Stimulated activated naive CD4-positive, alpha-beta T cell treated with Interleukin-2 at 50 U/mL for 16 hours (primary cell): ENCODE measurements at places on chromosomes 13 and 19.

- DNase-seq = no peak
Measured at GRCh38 chr19:6069268-6069791, 41.0 kb downstream of the RFX2 start.

- no peak for DNase-seq
Measured at GRCh38 chr13:77878190-77878589, 40.4 kb downstream of the EDNRB start.

DNA sequence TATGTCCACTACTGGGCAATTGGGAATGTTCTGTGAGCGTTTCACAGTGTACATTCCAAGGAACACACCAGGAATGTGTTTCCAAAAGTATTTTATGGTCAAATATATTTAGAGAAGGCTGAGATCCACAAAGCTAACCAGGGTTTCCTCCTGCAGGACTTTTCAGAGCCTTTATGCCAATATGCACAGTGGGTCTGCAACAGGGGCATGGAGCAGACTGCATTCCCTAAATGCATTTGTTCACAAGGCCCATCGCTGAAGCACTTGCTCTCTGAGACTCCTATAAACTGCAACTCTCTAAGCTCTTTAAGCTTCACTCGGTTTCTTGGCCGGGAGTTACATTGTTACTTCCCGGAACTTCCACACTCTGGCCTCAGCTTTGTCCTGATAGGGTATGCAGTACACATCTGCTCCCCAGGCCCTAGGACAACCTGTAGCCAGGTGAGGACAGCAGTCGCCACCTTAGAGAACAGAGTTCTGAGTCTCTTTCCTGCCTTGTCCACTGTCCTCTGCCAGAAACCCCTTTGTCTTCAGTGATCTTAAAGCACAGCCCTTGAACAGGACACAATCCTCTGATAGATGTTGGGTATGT is 33.5 kb downstream of the FBN3 start:
- DNase-seq = no peak

- no peak for DNase-seq
Measured at GRCh38 chr13:67827992-67828391, 597.9 kb upstream of the PCDH9 start.

GRCh38 chr19:17564781-17565180 is 9.3 kb downstream of the COLGALT1 start:
- DNase-seq = no peak

GRCh38 chr13:38758277-38758676 is 71.4 kb downstream of the FREM2 start:
- no peak for DNase-seq

DNA sequence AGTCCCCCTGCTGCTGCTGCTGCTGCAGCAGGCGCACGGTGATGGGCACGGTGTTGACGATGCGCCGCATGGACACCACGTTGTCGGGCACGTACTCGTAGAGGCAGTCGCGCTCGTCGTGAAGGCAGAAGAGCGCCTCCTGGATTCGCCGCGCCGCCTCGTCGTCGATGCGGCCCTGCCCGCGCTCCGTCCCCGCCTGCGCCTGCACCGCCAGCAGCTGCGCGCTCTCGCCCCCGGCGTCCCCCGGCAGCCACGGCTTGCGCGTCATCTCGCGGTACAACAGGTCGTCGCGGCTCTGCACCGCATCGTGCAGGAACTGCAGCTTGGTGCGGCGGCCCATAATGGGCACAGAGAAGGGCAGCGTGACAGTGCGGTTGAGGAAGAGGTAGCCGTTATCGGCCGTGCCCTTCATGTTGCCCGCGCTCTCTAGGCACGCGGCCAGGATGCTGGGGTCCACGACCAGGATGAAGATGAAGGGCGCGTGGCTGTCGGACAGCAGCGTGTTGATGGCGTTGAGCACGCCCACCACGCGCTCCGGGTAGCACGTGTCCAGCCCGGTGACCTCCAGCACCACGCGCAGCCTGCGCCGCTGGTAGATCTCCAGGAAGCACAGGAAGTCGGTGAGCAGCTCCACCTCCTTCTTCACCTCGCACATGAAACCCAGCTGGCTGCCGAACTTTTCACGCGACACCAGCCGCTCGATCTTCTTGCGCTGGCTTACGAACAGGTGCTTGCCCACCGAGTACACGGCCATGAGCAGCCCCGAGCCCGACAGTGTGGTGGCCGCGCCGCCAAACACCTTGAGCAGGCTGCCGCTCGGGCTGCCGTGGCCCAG is 8.1 kb downstream of the NKPD1 start:
- DNase-seq = peak; percentile 20

DNA sequence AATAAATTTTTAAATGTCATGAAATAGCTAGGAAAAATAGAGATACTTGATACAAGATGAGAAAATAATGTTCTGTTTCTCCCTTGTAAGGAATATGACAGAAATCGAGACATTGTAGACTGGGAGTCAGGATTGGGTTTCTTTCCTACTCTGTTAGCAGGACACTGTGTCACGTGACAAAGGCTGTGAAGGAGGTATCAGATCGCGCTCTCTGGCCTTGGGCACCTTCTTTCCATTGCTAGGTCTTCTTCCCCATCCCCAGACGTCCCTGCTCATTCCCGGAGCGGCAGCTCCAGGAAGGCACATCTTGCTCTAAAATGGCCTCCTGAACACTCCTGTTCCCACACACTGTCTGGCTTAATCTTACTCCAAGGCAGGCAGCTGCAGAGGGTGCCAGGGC is 133.4 kb downstream of the TM9SF2 start:
- DNase-seq = no peak

GRCh38 chr13:71408416-71408815 is 458.6 kb downstream of the DACH1 start:
- DNase-seq = no peak

- no peak for DNase-seq
Measured at GRCh38 chr13:40527914-40528313, 138.5 kb downstream of the FOXO1 start.

GRCh38 chr19:19805480-19805879 is 16.1 kb downstream of the ZNF506 start:
- DNase-seq = no peak

DNA sequence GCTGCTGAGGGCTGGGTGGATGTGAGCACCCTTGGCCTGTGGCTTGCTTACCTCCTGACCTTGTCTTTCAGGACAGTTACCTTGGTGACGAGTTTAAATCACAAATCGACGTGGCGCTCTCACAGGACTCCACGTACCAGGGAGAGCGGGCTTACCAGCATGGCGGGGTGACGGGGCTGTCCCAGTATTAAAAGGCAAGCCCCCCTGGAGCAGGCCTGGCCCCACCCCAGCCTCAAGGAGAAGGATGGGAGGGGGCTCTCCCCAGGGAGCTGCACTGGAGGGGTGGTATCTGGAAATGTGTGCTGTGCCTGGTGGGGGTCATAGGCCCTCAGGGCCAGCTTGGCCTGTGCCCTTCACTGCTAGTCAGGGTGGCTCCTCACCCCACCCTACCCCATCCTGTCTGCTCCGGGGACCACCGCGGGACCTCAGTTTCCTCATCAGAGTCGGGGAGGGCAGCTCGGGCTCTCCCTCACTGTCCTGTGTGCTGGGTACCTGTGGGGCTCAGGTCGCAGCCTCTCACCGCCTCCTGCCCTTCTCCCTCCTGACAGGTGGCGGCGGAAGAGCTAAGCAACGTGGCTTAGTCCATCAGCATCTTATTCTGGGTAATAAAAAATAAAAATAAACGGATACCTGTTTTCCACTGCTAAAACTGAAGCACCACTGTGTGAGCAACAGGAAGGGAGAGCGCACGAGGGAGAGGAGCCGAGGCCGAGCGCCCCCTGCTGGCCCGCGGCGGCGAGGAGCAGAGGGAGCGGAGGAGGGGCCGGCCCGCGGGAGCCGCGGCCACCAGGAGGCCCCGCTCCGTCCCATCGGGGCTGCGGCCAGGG is 29.8 kb downstream of the CERS1 start:
- peak; percentile 51 for DNase-seq

DNA sequence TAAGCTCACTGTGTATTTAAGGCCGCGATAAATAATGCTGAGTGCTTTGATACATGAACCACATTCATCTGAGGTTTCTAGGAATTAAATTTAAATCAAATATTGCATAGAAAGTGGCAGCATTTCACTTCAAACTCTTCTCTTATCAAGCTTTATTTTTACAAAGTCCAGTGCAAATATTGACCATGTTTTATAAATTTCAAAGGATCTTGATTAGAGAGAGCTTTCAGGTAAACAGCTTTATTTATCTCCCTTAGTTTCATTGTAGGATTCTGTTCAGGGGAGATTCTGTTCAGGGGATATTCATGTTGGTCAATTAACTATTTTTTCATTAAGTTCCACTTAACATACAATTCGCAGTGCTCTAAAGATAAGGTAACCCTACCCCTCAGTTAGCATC is 249.7 kb upstream of the IRS2 start:
- no peak for DNase-seq

- no peak for DNase-seq
Measured at GRCh38 chr13:40533072-40533471, 133.4 kb downstream of the FOXO1 start.

DNA sequence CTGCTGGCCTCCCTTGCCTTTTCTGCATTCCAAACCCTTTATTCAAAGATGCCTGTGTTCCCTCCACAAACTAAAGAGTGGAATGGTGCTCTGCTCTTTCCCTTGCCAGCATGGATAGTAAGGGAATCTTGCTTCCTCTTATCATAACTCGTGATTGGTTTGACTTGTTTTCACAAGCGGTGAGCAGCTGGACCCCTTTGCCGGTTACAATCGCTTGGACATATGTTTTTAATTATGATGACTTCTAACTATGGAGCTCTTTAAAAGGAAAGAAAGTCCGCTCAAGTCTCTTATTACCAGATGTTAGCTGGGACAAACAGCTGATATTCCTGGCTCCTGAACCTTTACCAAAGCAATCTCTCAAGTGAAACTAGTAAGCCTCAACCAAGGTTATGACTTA is 1094.7 kb downstream of the UQCRFS1 start:
- DNase-seq = no peak

DNA sequence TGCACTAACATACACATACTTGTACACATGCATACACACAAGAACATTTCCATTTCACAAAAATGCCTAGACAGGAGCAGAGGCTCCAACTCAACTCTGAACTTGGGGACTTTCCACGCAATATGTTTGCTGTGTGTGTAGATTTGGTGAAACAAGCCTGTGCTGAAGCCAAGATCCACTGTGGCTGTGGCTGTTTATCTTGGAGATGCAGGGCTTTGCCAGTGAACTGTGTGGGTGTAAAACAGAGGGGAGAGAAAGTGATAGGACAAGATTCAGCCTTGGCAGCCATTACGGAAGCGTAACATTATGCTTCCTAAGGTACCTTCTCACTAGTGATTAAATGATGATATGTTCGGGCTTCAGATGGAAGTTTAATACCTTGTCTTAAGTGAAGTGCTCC is 73.2 kb upstream of the MBNL2 start:
- no peak for DNase-seq

GRCh38 chr13:102484329-102484728 is 82.5 kb upstream of the FGF14 start:
- no peak for DNase-seq

DNA sequence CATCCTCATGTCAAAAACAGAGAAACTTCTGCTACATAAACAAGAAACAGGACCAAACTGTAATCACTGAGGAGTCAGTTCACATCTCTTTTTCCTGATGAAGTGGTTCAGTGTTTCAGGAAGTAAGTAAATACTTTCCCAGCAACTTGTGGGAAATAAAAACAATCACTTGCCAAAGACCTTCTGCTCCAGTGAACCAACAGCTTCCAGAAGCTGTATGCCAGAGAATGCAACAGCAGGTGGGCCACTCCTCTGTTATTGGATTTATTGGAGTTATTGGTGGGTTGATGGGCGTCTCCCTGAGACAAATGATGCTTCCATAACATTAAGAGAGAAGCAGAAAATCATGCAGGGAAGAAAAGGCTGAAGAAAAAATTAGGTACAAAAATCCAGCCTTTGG is 9.9 kb downstream of the SLC6A16 start:
- no peak for DNase-seq

- DNase-seq = no peak
Measured at GRCh38 chr13:110834572-110834971, 80.3 kb downstream of the ANKRD10 start.

GRCh38 chr13:114208134-114208533 is 26.6 kb upstream of the CDC16 start:
- DNase-seq = no peak

GRCh38 chr19:20776083-20777076 is at the start of gene ZNF66:
ZNF66 (plus strand) TSS chr19:20776304; CDS start chr19:20776448, 144 bp downstream.
- peak; percentile 92 for DNase-seq

DNA sequence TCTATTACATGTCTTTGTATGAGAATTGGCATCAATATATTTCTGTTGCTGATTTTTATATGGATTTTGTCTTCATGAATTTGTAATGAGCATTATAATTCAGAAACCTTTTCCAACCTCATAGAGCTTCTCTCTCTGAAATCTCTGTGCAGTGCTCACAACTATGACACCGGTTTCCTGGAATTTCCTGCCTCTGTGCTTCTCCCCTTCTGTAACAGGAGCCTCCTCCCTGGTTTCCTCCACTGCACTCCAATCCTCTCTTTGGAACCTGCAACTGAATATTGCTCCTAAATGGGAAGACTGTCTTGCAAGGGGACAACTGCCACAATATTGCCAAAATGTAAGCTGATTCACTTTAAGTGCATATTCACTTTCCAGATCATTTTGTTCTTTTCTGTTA is 1147.9 kb downstream of the UQCRFS1 start:
- DNase-seq = no peak

GRCh38 chr13:103188713-103189326 is 122.6 kb upstream of the SLC10A2 start:
- no peak for DNase-seq

DNA sequence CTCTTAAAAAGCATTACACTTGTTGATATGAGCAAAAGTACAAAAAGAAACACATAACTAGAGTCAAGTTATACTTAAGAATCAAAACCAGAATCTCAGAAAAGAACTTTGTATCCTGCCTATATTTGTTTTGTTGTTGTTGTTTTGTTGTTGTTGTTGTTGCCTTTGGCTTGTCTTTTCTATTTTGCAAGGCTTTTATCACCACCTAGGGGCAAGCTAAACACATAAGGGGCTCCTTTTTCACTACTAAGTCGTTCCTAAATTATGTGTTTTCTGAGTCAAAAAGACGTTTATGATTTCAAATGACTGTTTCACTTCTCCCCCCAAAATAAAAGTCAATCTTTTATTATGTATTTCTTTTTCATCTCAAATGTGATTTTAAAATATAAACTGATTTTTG is 250.2 kb downstream of the RBM26 start:
- DNase-seq = no peak

DNA sequence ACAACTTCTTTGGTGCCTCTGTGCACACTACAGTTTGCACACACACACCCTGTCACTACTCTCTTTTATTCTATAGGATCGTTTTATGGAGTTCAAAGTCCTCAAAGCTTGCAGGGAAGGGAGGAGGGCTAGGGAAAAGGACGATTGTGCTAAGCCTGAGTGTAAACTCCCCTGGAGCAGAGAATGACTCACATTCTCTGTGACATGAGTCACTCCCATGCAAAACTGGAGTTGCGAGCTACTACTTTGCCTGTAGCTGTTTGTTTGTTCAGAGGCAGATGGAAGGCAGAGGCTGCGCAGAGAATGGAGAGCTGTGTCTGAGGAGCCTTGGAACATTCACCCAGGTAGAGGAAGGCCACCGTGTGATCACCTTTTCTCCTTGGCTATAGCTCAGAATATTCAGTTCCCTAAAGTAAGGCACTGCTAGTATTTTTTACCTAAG is 80.5 kb upstream of the MBNL2 start:
- DNase-seq = peak; percentile 1

- no peak for DNase-seq
Measured at GRCh38 chr19:31436121-31436776, 87.0 kb upstream of the TSHZ3 start.

- no peak for DNase-seq
Measured at GRCh38 chr19:1481893-1482360, 2.9 kb upstream of the C19orf25 start.

GRCh38 chr13:46964789-46965527 is 68.1 kb upstream of the HTR2A start:
- DNase-seq = no peak

- peak; percentile 10 for DNase-seq
Measured at GRCh38 chr19:55368701-55369563, 1.3 kb downstream of the IL11 start.
